ENCODE measurements at places on chromosomes 11 and 22. TPM values are rescaled to one million over a fixed set of nuclear protein-coding genes. Genes with fewer than 3 reads are reported as not detected.

Gene B4GAT1
- 16.5 TPM for total RNA-seq

Gene MPEG1
- 20.4 TPM for total RNA-seq

GRCh38 chr11:46121301-46121723 lies at the start of gene PHF21A:
Gene PHF21A (minus strand): TSS chr11:46121454. CDS start chr11:46084219, 37,235 bp downstream.
- DNase-seq: peak; percentile 97

DNA sequence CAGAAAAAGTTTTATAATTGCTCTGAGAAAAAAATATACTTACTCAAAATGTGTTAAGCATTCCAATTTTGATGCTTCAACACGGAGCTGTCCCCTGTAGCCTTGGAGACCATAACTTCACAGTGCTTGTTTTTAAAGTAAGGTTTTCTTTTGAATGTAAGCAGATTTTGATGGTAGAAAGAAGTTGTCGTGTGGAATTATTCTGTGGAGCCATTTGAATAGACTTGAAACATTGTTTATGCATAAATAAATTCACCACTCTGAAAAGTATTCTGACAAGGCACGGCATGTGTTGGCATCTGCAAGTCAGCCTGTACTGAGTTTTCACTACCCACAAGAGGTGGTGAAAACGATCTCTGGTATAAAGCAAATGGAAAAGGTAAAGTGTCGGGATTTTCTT lies 115.5 kb downstream of the UVRAG start:
- DNase-seq: no peak

Measured in posterior vena cava (tissue), 2 donors.